Kasumi-1 (cell line): ENCODE measurements at places on chromosomes 12 and 14.

DNA sequence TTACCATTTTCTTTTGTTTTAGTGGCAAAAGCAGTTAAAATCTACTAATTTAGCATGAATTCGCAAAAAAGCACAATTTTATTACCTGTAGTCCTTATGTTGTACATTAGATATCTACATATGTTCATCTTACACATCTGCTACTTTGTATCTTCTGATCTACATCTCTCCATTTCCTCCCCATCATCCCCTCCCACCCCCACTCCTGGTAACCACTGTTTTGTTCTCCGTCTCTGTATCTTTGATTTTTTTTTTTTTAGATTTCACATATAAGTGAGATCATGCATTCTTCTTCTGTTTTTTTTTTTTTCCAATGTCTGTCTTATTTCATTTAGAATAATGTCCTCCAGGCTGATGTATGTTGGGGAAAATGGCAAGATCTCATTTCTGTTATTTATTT lies 922.7 kb downstream of the VRK1 start:
- no peak for DNase-seq

DNA sequence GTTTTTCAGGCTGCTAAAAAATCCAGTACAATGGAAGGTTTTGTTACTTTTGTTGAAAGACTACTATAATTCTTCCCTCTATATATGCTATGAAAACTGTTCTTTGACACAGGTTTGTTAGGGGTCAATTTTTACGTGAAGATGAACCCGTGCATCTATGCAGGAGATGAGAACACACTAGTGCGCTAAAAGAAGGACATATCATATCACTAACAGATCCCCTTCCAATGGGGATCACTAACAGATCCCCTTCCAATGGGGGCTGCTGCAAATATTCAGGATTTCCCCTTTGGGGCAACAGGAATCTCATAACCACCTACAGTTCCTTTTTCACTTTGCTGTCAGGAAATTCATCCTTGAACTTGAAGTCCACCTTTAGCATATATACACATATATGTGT lies 75.1 kb downstream of the CLMN start:
- DNase-seq = no peak

DNA sequence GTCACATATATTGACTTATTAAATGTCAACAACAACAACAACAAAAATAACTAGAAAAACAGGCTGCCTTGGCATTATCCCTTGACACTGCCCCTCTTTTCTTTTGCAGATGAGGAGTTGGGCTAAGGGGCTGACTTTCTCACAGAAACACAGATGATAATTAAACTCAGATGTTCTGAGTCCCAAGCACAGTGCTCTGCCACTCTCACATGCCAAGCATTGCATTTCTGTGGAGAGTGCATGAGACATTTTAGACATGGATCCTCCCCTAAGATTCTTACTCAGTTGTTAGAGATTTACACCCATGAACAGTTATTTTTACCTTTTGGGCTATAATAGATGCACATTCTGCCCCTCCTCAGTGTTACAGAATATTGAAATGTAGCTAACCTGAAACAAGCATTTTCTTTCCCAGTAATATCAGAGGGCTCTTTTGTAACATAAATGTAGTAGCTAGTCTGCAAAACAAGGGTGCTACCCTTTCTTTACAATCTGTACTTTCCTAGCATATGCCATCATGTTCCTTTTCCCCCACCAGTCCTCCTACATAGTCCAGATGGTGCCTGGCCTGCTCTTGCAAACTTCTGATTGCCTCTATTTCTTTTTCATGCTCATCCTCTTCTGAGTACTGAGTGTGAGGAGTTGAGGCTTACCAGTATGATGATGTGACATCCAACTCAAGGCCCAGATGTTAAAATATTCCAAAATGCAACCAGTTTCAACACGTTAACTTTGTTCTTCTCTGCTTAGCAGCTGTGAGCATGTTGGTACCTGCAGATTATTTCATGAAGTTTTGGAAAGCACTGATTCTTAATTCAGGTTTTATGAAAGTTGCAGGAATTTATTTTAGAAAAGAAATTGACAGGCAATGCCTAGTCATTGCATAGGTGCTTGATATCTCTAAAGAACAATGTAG lies 125.0 kb upstream of the ATP2B1 start:
- DNase-seq = no peak

- no peak for DNase-seq
Measured at GRCh38 chr12:88435334-88436076, 144.8 kb downstream of the KITLG start.

DNA sequence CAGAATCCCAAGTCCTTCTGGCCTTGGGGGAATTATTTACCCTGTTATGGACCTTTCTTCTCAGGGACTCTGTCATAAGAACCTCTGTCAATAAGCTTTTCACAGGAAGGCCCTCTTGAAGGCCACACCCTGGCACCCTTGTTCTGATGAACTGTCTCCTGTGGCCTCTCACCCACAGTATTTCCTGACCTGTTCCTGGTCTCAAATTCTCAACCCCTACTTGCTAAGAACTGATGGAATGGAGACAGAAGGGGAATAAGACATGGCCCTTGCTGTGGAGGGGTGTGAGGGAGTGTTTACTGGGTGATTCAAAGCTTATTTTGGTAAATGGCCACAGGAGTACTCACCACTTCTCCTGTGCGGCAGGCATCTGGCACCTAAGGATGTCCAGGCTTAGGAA lies 1082.9 kb downstream of the BCL11B start:
- no peak for DNase-seq

DNA sequence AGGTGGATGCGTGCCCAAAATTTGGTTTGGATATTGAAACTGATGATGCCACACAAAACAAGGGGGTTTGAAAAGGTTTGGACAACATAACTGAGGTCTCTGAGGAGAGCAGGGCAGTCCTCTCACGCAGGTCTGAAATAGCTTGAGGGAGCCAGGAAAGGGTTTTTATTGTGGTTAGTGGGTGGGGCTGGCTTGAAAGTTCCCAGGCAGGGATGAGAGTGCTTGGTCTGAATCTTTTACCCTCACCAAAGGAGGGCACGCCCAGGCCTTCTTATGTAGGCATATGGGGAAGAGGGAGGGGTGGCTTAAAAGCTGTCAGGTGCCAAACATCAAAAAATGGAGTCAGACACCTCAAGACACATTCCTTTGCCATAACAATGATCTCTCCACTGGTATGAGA lies 493.1 kb upstream of the CCDC196 start:
- DNase-seq = no peak

DNA sequence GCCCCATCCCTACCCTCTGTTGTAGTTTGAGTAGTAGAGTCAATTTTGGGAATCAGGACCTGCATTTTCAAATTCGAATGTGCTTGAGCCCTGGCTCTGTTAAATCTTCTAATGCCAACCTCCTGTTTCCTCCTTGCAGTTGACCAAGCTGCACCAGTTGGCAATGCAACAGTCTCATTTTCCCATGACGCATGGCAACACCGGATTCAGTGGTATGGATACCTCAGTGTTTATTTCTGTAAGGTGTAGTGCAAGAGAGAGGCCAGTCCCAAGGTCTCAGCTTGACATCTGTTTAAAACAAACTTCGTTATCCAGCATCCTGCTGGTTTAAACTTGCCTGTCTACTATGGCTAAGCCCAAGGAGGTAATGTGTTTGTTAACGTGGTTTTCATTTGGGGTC lies 15.2 kb downstream of the PCBP2 start:
- no peak for DNase-seq

- no peak for DNase-seq
Measured at GRCh38 chr12:95715177-95715576, 75.4 kb downstream of the NTN4 start.

- DNase-seq = no peak
Measured at GRCh38 chr12:16358878-16359277, 11.4 kb downstream of the MGST1 start.

DNA sequence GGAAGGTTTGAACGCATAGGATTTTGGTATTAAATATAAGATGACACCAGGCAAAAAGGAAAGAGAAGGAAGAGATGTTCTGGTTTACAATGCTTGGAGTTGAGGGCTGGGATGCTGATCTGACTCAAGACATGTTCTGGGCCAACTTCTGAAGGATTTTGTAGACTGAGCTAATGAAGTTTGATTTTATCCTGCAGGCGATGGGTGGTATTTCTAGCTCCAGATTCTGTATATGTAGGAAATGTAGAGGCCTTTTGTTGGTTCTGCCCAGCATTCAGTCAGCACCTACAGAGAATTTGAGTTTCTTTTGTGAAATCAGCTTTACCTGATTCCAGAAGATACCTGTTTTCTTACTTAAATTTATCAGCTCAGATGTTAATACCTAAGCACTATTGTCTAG lies 48.2 kb downstream of the VEZT start:
- no peak for DNase-seq

- DNase-seq = no peak
Measured at GRCh38 chr14:20247646-20248246, 8.7 kb downstream of the OR11H4 start.

DNA sequence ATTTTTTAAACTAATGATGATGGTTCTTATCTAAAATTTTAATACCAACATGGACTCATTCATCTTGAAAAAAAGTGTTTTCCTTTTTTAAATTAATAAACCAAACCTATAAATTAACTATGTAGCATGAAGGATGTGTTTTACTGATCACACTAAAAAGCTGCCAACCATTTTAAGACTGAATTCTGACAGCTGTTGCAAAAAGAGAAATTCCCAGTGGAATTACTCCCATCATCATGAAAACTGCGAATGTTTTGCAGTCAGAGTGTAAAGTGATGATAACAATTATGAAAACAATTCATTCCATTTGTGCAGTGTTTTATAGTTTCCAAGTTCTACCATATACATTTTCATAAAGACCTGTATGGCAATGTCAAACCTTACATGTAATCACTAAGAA lies 232.8 kb downstream of the SLC2A13 start:
- no peak for DNase-seq

DNA sequence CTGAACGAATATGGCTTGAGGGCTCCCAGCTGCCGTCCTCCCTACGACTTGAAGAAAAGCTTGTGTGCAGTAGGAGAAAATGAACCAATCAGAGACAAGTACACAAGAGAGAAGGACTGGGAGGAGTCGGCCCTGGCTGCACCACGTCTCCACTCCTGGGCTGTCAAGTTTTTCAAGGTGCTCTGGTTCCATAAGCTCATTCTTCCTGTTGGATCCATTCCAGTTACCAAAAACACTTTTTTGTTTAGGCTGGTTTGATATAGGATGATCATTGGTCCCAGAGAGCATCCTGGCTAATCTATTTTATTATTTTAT lies 2.8 kb upstream of the A2ML1 start:
- no peak for DNase-seq

GRCh38 chr14:93564918-93565317 lies 134.2 kb downstream of the UNC79 start:
- no peak for DNase-seq

DNA sequence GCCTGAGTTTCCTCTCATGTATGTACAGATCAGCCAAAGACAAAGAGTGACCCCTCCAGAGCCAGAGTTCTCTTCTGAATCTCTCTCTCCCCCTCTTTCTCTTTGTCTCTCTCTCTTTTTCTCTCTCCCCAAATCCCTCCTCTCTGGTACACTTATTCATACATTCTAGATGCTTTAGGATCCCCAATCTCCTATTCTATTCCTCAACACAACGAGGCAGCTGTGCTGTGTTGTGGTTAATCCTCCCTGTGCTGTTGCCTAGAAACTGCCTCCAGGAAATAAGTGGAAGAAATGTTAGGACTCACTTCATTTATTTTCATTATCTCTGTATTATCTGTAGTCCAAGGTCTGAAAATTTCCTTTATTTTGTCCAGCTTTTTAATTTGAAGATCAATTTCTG lies 350.5 kb upstream of the OR4E1 start:
- no peak for DNase-seq

DNA sequence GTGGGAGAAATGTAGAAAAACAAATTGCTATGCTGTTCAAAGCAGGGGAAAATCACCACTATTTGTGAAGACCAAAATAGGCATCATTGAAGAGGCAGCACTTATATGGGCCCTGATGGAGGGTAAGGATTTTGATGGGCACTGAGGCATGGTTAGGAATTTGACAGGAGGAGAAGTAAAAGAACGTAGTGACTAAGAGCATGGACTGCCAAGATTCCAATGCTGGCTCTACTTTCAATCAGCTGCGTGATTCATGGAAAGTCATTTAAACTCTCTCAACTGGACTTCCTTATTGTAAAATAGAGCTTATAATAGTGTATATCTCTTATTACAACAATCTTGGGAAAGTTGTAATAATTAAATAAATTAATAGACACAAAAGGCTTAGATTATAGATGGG lies 267.7 kb upstream of the G2E3 start:
- DNase-seq = no peak

GRCh38 chr12:95836630-95837239 lies 22.0 kb upstream of the SNRPF start:
- DNase-seq = no peak

GRCh38 chr12:62525271-62525670 lies 58.6 kb downstream of the MON2 start:
- DNase-seq = no peak

- DNase-seq = no peak
Measured at GRCh38 chr14:57575482-57575881, 81.8 kb upstream of the CCDC198 start.

GRCh38 chr12:108727868-108728735 lies 3.2 kb downstream of the CORO1C start:
- DNase-seq = no peak

GRCh38 chr12:54217774-54218241 lies 29.0 kb upstream of the SMUG1 start:
- no peak for DNase-seq

GRCh38 chr12:124213666-124214347 lies 81.1 kb upstream of the RFLNA start:
- DNase-seq = no peak

DNA sequence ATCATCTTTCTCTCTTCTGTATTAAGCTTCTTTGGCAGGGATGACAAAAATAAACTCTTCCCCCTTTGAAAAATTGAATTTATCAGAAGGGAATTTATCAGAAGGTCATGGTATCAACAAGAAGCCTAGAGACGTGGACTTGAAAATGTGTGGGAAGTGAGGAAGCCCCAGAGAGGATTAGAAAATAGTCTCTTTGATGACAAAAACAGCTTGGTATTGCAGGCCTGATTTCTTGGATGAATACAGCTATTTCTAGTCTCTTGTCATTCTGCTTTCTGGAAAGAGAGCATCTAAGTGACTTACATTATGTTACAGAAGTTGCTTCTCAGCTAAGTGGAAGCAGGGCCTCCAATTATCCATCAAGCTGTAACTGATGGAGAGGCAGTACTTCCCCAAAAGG lies 111.1 kb downstream of the KITLG start:
- no peak for DNase-seq

DNA sequence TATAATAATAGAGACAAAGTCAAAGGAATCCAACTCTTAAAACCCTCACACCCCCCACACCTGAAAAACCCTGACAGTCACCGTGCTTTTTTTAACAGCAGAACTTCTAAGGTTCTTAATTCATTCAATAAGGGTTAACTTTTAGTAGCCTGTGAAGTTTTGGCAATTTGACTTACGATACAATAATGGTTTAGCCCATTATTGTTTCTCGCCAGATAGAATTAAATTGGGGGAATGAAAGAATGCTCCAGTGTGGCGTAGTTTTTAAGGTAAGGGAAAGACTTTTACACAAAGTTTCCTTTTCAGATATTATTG lies 604 bp upstream of the MAGOHB start:
- DNase-seq = no peak

- no peak for DNase-seq
Measured at GRCh38 chr14:101600891-101601605, 39.8 kb downstream of the DIO3 start.
